ENCODE measurements at places on chromosomes 1 and 21.

DNA sequence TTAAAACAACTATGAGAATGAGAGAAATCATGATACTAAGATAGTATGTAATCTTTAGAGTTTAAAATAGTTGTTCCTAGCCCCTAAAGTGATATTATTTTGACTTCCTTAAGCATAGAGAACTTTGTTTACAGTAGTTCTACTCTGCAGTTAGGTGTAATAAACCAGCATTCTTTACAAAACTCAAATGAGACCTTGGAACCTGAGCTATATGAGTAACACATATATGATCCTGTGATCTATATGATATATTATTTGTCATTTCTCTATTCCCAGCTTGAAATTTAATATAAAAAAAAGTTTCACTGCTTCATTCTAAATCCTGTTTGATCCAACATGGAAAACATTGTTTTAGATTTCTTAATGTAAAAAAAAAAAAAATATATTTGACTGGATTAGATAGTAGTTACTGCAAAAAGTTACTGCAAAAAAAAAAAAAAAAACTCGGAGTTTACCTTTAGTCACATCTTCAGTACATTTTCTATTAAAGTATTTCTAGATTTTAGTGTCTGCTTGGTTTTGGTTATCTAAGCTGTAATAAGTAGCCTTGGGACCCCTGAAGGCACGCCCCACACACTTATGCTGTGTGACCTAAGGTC, 463.8 kb downstream of the USP25 start:
- no peak for DNase-seq

DNA sequence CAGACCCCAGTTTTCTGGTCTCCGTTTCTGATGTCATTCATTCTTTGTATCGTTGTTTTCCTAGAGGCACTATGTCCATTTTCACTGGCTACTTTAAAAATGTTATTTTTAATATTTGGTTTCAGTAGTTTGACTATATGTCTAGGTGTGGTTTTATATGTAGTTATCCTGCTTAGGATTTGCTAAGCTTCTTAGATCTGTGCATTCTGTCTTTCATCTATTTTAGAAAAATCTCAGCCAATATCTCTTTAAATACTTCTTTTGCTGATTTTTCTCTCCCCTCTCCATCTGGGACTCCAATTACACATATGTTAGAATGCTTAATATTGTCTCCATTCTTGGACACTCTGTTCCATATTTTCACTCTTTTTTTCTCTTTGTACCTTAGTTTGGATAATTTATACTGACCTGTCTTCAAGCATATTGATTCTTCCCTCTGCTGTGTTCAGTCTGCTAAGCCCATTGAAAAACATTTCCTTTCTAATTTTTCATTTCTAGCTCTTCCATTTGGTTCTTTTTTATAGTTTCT, 13.3 kb upstream of the CLSPN start:
- no peak for DNase-seq

DNA sequence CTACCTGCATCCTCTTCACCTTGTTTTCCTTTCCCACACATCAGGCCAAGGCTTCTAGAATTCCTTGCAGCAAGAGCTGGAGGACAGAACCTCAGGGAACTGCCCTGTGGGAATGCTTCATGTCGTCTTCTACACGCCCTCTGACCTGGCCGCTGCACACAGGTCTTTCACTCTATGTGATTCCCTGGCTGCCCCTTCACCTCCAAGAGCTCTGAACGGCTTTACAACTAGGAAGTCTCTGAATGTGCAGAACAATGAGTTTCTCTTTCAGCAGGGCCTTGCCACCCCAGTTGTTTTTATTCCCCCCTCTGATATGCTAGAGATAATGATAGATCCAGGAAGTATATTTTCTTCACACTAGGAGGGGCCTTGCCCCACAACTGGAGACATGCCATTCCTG, 142.6 kb downstream of the CLIC6 start:
- no peak for DNase-seq

DNA sequence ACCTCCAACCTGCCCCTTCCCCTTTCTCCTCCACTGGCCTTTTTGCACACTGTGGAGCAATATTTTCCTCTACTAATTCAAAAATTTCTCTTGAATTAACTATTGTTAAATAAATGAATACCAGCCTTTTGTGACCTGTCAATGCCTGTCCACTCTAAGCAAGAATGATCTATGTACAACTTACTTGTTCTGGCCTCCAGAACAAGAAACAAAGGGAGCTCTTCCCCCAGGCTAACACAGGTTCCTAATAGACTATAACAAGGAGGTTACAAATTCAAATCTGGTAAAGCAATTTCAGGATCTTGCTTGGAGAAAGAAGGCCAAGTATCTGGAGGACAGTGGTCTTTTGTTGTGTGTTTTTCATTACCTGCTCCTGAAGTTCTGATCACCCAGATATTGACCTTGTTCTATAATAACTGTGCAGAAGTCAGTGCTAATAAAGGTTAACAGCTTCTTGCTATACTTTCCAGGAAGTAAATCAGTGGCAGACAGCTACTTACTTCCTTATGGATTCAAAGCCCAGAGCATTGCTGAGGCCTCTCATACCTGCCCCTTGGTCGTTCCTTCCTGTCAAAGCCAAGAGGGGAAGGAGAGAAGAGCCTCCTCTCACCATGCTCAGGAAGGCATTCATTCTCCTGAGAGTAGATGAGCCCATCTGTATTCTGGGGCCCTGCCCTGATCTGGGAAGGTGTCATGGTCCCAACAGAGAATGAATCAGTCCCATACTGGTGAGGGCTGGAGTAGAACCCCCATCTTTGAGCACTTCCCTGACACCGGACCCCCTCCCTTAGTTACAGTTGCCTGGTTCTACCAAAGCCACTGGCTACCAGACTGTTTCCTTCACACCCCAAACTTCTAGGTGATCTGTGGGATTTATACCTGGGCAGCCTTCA, 56.8 kb downstream of the DESI2 start:
- no peak for DNase-seq

GRCh38 chr1:10528066-10529014, 53.6 kb downstream of the PEX14 start:
- DNase-seq = no peak

DNA sequence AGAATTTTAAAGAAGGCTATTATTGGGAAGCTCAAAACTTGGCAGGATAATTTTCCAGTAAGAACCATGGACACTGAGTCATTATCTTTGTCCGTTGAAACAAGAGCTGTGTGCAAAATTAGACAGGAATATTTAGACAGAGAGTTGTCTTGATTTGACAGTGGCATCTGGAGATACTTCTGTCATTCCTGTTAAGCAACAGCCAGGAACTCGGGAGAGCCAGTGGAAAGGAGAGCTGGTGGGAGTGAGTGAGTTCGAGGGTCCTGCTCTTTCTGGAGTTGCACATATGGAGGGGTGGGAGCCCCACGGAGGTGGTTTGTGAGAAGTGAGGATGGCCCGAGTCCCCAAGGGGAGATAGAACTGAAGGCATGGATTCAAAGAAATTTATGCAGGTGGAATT, 3.1 kb downstream of the COQ8A start:
- DNase-seq = no peak

DNA sequence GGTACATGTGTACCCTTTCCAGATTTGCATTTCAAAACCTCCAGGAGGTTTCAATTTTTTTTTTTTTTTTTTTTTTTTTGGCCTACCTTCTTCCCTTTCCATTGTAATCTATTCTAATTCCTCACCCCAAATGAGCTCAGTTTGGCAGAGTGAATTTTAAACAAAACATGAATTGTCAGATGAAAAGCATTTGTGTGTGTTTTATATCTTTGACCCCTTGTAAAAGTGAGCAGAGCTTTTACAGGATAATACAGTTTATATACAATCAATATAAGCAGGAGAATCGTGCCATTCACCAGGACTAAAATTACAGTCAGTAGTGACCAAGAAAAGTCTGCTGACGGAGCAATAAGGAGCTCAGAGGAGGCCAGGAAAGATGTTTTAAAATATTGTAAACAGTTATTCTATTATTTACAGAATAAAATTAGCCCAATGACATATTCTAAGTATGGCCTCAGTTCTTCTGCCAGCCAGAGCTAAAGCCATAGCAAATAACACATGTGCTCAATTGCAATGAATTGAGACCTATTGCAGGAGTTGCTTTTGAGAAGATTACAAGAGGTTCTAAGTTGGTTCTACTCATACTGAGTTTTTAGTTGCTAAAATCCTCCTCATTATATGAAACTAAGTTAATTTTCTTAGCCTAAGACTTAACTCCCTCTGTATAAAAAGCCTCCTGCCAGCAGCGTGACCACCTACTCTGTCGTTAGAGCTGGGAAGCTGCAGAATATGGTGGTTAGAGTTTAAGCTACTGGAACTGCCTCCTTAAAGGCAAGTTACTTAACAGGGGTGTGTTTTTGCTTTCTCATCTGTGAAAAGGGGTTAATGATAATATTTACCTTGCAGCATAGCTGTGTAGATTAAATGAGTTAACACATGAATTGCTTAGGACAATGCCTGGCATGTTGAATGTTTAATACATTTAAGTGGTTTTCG, 50.8 kb upstream of the ZNF326 start:
- DNase-seq = no peak

DNA sequence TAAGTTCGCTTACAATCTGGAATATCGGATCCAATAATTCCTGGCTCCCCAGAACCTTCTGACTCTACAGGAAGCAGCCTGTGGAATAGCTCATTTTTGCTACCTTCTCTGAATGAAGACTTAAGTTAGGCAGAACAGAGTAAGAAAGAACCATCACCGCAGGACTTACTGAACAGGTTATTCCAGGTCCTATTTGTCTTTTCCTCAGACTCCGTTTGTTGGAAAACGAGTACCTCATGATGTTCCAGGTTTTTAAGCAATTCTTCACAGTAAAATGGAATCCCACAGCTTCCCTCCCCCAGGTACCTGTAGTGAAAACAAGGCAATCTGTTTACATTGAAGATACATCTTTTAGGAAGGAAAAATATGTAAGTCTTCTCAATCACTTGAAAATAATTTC, 59.8 kb downstream of the ADCY10 start:
- no peak for DNase-seq

GRCh38 chr21:22201126-22201525, 1202.9 kb downstream of the NCAM2 start:
- no peak for DNase-seq

DNA sequence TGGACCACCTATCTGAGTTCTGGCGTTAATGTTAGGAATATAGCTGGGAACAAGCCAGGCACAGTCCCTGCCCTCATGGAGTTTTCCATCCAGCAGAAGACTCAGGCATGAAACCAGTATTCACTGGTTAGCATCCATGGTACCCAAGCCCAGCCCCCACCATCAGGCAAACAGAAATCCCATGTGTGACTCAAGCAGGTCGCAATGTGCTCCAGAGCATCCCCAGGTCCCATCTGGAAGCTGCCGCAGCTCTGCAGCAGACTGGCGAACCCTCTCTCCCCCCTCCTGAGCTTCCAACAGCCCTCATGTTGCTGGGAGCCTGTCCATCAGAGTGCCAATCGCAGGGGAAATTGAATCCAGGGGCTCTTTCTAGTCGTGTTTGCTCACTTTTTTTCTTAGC, 174.2 kb downstream of the RRAGC start:
- DNase-seq = no peak

DNA sequence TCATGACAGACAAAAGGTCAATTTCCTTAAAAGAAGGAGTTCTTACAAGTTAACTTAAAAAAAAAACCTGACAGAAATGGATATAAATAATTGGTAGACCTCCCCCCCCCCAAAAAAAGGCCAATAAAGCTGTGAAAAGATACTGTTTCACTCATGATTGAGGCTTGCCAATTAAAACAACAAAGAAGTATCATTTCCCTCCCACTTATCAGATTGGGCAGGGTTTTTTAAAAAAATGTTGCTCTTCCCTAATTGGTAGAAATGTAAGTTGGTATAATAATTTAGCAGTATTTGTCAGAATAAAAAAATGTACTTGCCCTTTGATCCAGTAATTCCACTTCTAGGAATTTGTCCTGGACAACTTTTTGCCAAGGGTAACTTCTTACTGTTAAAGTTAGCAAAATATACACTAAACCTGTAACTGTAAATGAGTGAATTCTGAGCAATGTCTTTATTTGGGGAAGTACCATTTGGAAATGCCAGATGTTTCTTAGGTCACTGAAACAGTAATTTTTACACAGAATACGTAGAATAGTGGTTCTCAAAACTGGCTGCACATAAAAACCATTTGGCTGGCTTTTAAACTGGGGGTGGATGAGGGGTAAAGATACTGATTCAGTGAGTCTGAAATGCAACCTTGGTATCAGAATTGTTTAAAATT, 17.5 kb downstream of the RNF2 start:
- DNase-seq = peak; percentile 63

DNA sequence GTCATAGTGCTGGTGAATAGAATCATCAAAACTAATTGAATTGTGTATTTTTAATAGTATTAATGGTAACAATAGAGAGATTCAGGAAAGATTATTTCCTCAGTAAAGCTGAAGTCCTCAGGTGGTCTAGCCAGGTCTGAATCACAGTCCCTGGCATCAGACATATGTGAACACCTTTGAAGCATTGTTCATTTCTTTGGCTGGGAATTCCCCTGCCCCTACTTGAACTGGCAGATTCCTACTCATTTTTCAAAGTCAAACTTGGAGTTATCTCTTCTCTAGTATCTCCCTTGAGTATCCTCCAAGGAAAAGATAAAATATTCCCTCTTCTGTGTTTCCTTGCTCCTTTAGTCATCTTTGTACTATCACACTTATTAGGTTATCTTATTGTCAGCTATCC, 759.8 kb downstream of the ADGRL2 start:
- DNase-seq = no peak

GRCh38 chr1:203196371-203196770, 9.9 kb upstream of the CHI3L1 start:
- DNase-seq = no peak

- no peak for DNase-seq
These were observed 141.6 kb upstream of the ETV3 start for GRCh38 chr1:157279802-157280140.

- peak; percentile 68 for DNase-seq
These were observed 10.8 kb upstream of the PLEKHG5 start for GRCh38 chr1:6502000-6502891.

GRCh38 chr1:69919129-69919921, 286.1 kb downstream of the LRRC40 start:
- no peak for DNase-seq

DNA sequence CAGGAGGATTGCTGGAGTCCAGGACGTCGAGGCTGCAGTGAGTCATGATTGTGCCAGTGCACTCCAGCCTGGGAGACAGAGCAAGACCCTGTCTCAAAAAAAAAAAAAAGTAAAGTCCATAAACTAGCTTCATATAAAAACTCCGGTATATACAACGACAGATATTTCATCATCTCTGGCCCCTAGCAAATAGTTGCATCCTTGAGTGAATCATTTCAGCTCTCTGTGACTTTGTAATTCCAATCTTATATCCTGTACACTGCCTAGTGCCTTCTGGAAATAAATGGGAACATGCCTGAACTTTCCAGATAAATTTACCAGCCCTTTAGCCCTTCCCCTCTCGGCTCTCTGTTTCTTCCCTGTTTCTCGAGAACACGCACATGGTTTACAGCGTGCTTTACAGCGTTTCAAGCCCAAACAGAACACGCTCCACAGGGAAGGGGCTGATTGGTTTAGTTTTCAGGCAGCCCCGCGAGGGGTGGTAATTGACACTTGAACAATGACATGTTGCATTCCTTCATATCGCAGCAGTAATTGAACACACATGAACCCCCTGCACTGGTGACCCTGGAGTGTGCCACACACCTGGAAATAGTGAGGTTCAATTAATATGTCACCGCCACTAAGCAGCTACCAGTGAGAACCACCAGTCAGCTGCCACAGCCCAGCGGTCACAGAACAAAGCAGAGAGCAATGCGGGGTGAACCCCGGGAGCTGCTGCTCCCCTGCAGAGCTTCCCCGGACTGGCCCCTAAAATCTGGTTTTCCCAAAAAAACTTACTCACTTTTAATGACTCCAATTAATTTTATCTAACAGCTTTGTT, 35.7 kb upstream of the SIM2 start:
- DNase-seq = no peak

All from inflammatory macrophage treated with lipopolysaccharide for 4 hours (primary cell).